ENCODE measurements at places on chromosomes 2 and 18.

DNA sequence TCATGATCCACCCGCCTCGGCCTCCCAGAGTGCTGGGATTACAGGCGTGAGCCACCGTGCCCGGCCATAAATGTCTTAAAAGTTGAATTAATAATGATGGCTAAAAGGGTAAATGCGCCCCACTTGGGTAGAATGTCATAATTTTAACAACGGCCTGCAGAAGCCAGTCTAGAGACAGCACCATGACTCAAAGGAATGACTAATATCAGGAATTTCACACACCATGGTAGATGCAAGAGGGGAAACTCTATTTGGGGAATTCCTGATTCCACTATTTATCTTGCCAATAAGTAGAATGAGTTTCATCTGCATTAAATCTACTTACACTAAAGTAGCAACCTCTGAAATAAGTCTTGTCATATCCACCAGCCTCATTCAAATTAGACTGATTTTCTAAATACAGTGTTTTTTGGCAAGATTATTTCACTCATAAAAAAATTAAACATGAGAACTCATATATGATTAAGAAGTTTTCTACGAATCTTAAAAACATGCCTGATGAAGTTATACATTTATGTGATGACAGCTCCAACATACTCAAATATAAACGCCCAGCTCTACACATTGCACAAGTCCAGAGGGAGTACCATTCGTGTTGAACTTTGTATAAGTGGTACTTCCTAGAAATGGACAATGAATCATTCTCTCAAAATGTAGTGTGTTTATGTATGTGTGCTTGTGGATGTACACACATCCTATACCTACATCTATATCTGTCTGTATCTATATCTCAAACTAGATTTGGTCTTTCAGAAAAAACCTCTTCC, 309.7 kb downstream of the IRS1 start:
- no peak for DNase-seq

DNA sequence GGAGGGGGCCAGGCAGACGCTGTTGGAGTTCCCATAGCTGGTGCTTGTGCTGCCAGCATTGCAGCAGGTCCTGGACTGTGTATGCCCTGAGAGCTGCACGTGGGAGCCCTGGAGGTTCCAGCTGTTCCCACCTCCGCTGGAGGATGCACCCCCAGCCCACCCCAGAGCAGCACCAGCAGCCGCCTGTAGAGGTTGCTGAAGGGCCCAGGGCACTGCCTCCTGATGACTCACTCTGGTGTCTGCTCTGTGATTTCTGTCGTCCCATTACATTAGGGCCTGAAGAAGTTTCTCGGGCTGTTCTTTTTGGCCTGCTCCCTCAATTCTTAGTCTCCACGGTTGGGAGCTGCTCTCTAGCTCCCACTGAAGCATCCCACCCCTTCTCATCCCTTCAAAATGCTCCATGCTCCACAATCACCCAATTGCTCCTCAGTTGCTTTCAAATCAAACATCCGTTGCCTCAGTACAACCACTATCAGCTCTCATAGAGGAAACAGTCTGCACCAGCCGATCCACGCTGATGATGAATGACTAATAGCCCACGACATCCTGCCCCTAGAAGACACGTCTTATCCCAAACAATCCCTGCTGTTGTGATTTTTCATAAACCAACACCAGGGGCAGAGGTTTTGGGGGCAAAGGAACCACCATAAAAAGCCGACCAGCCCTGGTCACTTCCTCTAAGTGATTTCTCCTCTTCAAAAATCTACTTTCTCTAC, 65.2 kb upstream of the RNF152 start:
- no peak for DNase-seq

DNA sequence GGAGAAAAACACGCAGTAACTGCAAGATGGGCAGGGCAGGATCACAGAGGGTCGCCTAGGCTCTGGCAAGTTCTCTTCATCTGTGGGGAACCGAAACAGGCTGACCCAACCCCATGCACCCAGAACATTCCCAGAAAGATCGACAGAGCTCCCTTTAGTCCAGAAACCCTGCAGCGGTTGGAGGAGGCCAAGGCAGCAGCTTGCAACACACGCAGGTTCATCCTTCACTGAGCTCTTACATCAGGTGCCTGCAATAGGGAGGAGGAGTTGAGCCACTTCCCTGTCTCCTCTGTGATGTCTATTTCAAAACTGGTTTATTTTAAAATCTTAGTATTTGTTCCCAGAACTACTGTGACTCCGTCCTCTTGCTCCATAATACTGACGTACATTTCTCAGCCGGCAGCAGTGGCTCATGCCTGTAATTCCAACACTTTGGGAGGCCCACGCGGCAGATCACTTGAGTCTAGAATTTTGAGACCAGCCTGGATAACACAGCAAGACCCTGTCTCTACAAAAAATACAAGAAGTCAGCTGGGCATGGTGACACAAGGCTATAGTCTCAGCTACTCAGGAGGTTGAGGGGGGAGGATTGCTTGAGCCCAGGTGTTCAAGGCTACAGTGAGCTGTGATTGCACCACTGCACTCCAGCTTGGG, 11.5 kb upstream of the SLC11A1 start:
- no peak for DNase-seq

GRCh38 chr2:96821113-96821675, 5.1 kb downstream of the CNNM3 start:
- DNase-seq, result no peak

DNA sequence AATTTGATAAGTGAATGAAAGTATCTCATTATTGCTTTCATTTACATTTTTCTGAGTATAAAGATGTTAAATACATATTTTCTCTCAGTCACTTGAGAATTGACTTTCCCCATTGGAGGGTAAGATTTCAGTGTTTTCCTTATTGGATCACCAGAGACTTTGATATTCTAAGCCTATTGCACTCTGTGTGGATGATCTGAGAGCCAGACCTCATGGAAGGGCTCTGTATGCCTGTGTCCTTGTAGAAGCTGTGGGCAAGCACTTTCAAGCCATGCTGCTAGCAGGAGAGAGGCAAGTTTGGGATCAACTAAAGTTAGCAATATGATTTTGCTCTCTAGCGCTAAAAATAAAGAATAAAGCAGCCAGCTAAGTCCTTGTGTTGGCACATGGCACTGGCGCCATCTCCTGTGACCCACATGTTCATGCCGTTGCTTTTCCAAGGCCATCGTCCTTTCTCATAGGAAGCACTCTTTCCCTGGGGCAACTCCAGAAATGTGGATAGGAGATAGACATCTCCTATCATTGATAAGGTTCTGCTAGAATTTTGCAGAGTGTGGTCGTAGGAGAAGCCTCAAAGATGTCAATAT, 72.6 kb downstream of the AOX1 start:
- DNase-seq, result no peak

- no peak for DNase-seq
These were observed 629.6 kb upstream of the FANCL start for GRCh38 chr2:58870704-58871103.

- DNase-seq, result no peak
These were observed 63.8 kb downstream of the ARL6IP6 start for GRCh38 chr2:152782171-152782570.

GRCh38 chr2:231132129-231132528, 7.3 kb upstream of the HTR2B start:
- DNase-seq, result no peak

DNA sequence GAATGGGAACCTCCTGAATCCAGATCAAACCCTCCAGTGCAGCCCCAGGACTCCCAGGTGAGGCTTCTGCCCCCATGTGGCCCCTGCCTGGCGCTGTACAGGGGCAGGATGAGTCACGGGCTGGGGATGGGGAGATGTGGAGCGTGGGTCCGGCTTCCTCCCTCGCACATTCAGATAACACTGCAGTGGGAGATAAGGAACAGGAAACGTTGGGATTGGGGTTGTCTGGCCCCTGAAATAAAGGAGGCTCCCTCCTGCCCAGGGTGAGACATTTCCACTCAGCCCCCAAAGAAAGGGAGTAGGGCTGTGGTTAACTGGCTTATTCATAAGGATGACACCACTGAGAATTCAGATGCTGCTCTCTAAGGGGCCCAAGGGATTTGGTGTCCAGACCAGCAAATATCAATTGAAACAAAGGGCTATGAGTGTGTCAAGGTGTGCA, 30.7 kb downstream of the IGFBP5 start:
- no peak for DNase-seq

GRCh38 chr18:43772907-43773306, 495.6 kb upstream of the SYT4 start:
- DNase-seq, result no peak

DNA sequence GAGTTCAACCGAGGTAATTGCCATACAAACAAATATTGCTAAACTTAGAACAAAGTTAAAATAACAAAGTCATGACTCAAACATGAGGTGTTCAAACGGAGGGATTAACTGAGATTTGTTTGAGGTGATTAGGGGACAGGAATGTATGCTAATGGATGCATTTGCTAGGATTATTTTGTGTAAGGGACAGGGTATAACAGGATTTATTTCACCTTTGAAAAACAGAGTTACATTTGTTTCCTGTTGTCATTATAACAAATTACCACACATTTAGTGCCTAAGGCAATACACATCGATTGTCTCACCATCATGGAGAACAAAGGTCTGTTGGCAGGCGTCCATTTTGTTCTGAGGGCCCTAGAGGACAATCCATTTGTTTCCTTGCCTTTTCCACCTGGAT, 304.3 kb upstream of the CNTNAP5 start:
- DNase-seq, result no peak

DNA sequence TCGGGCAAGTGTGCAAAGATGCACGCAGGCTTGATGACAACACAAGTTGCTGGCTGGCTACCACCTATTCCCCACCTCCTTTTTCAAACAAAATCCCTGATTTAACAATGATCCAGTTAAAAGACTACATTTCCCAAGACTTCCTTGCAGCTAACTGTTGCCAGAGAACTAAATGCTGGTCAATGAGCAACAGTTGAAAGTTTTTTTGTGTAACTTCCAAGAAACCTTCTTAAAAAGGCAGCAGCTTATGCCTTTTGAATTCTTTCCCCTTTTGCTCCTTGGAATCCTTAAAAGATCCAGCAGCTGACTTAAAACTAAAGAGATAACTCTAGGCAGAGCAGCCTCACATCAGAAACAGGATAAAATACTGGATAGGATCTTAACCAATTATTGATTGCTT, 38.5 kb downstream of the NPHP1 start:
- no peak for DNase-seq

GRCh38 chr2:235278771-235279355, 215.0 kb upstream of the AGAP1 start:
- DNase-seq, result no peak

DNA sequence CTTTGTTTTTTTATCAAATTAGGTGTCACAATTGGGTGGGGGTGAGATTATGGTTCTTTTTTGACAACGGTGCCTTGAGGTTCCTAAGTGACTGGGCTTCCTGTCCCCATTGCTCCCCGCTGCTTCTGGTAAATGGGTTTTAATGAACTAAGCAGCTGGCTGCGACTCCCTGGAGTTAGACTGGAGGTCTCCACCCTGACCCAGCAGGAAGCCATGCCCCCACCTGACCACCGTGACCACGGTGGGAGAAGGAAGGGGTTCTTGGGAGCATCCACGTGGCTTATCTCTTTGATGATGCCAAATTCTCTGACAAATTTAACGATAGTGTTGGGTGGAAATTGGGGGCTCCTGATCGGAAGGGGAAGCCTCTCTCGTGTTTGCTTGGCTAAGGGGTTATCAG, 12.2 kb downstream of the CNDP2 start:
- DNase-seq, result no peak

GRCh38 chr2:232519581-232520438, at the start of gene PRSS56:
PRSS56 (plus strand) TSS chr2:232520388; CDS start chr2:232520599, 211 bp downstream.
- no peak for DNase-seq

- no peak for DNase-seq
These were observed 22.0 kb upstream of the TGIF1 start for GRCh38 chr18:3427944-3428343.

GRCh38 chr18:7697306-7697705, 130.2 kb downstream of the PTPRM start:
- DNase-seq, result no peak

DNA sequence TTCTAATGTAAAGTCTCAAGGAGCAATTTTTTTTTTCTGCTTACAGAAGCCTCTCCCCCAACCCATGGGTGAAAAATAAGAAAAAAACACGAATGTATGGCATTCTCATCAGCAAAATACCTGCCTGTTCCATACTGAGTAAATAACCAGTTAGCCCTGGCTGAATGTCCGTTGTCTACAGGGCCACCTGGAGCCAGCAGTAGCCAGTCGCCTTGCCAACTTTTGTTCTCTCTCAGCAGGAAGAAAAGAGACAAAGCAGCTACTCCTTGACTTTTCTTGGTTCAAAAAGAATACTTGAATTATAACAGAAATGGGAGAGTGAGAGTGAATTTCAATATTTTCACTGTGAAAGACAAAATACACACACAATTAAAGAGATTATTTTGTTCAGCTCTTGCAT, 532.9 kb upstream of the CRIM1 start:
- DNase-seq, result no peak

All from hematopoietic multipotent progenitor cell treated with erythropoietin and hydrocortisone succinate and interleukin-3 and kit ligand, for 17 days (in vitro differentiated cells).